ENCODE measurements at places on chromosomes 2 and 18.
A peak's percentile ranks its signal among the peaks of the same experiment; 100 is the strongest.

- no peak for DNase-seq
These were observed 48.6 kb downstream of the SPATS2L start for GRCh38 chr2:200354833-200355751.

- no peak for DNase-seq
These were observed 410.0 kb upstream of the KCNH7 start for GRCh38 chr2:163248376-163249253.

GRCh38 chr2:68915393-68915792 is 37.3 kb downstream of the GKN2 start:
- DNase-seq, result no peak

GRCh38 chr2:231666171-231667095 is 41.9 kb upstream of the PTMA start:
- DNase-seq, result peak; percentile 86

GRCh38 chr2:73268366-73268829 is 15.9 kb downstream of the FBXO41 start:
- DNase-seq, result no peak

- DNase-seq, result no peak
These were observed 121.2 kb downstream of the CCBE1 start for GRCh38 chr18:59575995-59576394.

DNA sequence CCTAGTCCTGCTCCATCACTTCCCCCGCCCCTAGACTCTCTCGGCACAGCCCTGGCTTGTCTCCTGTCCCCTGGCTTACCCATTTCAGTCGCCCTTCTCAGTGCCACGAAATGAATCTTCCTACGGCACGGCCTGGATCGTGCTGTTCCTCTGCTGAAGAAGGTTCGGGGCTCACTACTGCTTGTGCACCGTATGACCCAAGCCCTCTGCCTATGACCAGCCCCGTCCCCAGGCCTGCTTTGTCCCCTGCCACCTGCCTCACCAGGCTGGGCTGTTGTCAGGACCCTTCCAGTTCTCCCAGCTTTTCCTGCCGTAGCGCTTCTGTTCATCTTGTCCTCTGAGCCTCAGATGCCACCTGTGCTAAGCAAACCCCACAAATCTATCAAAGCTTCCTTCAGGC is 13.9 kb downstream of the CHMP1B start:
- DNase-seq, result no peak

- no peak for DNase-seq
These were observed 61.4 kb downstream of the WDR75 start for GRCh38 chr2:189502714-189503113.

- no peak for DNase-seq
These were observed 181.4 kb downstream of the DYM start for GRCh38 chr18:49279041-49279440.

DNA sequence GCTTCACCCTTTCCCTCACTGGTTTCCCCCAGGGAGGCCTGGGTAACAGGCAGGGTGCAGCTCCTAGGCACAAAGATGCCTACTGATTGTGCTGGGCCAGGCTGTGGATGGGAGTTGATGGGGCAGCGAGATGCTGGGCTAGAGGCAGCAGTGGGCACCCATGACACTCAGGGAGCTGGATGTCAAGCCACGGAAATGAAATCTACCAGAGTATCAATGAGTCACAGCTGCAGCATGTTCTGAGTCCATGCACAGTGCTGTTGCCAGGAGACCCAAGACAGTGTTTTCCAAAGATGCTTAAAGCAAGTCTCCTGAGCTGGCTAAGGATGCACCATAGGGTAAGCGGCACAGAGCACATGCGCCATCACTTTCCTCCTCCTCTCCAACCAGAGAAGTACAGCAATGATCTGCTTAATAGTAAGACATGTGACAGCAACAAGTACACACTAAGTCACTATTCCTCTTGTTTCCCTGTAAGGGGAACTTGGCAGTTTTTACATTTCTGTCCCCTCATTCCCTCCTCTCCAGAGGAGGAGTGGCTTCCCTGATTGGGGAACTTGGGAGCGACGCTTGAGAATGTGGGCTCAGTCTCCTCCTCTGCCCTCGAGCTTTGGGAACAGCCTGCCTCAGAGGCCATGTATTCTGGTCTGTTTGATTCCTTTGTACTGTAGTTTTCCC is 57.2 kb downstream of the CDC42EP3 start:
- peak; percentile 53 for DNase-seq

DNA sequence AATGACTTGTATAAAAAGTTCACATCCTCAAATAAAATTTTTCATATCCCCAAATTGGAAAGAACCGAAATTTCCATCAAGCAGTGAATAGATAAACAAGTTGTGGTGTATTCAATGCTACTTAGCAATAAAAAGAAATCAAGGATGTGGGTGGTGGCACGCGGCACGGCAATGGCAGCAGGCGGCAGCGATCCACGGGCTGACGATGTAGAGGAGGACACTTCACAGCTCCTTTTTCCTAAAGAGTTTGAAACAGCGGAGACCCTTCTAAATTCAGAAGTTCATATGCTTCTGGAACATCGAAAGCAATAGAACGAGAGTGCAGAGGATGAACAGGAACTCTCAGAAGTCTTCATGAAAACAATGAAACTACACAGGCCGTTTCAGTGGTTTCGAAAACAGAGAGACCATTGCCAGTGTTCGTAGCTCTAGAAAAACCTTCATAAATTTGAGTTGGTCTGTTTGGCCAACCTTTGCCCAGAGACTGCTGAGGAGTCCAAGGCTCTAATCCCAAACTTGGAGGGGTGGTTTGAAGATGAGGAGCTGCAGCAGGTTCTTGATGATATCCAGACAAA is 9.8 kb upstream of the IL36A start:
- no peak for DNase-seq

- DNase-seq, result no peak
These were observed 36.5 kb downstream of the STPG4 start for GRCh38 chr2:47118581-47118980.

DNA sequence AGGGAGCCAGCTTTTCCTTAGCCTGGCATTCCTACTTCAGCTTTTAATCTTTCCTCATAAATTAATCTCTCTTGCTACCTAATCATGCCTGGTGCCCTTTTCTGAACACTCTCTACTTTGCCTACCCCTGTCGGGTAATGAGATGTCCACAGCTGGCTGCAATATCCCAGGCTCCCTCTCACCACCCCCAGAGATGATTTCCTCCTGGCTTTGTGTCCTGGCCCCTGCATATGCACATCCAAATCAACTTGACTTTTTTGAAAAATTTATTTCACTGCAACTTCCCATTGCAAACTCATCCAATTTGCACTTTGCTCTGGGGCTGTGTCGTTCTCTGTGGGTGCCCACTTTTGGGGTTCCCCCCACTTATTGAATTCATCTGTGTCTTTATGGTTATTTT is 218.1 kb upstream of the SKOR2 start:
- DNase-seq, result no peak

Measured in CD14-positive monocyte (primary cell).